ENCODE measurements at places on chromosomes 7 and 10.

DNA sequence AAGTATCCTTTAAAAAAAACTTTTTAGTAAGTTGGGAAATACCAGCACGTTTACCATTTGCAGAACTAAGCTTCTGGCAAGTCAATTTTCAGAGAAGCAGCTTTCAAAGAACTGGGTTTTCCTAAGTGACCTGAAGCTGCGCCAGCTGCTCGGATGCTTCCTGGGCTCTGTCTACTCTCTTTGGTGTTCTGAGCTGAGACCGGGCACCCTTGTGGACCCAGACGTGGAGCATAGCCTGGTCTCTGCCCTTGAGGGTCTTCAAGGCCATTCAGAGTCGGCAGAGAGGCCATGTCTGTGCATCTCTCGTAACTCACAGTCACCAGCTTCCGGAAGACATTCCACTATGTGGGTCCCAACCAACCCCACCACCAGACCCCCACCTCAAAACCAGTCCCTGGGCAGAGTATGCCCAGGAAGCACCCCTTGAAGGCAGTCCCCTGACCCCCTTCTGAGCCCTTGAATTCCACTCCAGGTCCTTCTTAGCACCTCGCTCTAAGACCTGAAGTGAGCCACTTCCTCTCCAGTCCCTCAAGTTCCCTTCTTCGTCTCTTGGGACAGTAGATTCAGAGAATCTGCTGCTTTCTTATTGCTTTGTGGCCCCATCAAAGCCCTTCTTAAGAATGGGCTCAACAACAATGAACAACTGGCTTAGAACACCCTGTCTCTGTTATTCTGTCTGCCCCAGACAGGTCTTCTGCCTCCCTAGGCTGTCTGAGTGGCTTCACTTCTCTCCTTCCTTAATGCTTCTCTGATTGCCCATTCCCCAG lies 8.5 kb downstream of the CALML5 start:
- no peak for DNase-seq

DNA sequence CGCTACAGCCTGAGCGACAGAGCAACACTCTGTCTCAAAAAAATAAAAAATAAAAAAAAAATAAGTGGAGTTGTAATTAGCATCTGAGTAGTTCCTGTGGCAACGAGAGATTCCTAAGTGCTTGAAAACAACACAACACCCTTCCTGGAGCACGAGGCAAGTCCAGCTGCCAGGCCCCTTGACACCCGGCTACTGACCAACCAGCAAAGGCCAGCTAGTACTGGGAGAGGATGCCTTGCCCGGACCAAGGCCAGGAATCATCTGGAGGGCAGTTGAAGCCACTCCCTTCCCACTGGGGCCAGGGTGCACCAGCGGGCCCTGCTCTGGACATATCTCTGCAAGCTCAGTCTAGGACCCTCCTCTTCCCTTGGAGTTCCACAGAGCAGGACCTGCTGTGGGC lies 536 bp downstream of the C10orf105 start:
- no peak for DNase-seq

DNA sequence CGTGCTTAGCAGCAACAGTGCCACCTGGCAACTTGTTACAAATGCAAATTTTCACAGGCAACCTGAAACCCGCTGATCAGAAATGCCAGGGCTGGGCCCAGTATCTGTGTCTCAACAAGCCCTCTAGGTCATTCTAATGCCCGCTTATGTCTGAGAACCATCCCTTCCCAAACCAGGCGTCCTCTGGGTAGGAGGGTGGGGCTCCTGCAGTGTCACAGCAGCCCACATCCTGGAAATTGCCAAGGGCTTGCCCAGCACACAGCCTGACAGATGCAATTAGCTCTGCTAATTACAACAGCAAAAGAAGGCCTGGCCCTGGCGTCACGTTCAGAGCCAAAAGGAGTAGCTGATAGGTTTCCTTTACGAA lies 15.9 kb downstream of the ITPRIP start:
- no peak for DNase-seq

DNA sequence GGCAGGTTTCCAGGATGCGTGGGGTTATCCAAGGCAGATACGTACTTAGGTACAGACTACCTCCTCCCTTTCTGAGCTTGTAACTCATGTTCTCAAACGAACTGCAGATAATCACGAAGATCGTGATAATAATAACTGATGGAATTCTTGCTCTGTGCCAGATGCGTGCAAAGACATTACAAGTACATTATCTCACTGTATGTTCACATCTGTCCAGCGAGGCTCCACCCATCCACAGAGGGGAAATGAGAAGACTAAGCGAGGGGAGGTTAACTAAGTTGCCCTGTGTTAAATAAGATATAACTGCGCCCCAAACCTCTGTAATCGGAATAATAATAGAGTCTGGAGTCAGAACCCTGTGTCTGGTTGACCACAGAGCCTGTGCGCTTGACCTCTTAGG lies 1.9 kb downstream of the GALNT17 start:
- no peak for DNase-seq

DNA sequence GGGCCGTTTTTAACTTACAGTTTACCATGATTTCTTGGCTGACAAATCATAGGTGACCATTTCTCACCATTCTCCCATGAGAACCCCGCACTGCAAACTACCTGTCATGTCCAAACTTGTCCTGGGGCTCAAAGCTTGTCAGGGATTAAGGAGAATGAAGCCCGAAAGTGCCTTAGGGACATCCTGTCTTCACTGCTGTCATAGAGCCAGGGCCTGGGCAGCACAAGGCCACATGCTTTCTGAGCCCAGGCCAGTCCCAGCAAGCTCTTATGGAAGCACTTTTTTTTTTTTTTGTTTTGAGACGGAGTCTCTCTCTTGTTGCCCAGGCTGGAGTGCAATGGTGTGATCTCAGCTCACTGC lies 33.9 kb downstream of the CCM2 start:
- DNase-seq: no peak

GRCh38 chr7:157540606-157541294 lies 203.9 kb downstream of the DNAJB6 start:
- DNase-seq: no peak

GRCh38 chr10:7407368-7408290 lies 3.2 kb downstream of the SFMBT2 start:
- peak; percentile 42 for DNase-seq

DNA sequence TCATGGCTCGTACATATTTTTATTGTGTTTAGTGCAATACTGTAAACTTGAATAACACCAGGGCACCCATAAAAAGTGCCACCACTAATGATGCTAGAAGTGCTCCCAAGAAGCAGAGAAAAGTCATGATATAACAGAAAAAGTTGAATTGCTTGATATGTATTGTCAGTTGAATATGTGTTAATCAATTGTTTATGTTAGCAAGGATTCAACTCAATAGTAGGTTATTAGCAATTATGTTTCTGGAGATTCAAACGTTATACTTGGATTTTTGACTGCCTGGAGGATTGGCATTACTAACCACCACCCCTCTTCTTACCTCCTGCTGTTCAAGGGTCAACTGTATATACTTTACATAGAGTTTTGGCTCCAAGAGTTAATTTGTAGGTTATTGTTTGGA lies 168.3 kb downstream of the CPED1 start:
- DNase-seq: no peak

GRCh38 chr7:50729962-50730361 lies 52.7 kb downstream of the GRB10 start:
- DNase-seq: no peak

GRCh38 chr10:60977161-60978122 lies 33.5 kb upstream of the RHOBTB1 start:
- DNase-seq: no peak

DNA sequence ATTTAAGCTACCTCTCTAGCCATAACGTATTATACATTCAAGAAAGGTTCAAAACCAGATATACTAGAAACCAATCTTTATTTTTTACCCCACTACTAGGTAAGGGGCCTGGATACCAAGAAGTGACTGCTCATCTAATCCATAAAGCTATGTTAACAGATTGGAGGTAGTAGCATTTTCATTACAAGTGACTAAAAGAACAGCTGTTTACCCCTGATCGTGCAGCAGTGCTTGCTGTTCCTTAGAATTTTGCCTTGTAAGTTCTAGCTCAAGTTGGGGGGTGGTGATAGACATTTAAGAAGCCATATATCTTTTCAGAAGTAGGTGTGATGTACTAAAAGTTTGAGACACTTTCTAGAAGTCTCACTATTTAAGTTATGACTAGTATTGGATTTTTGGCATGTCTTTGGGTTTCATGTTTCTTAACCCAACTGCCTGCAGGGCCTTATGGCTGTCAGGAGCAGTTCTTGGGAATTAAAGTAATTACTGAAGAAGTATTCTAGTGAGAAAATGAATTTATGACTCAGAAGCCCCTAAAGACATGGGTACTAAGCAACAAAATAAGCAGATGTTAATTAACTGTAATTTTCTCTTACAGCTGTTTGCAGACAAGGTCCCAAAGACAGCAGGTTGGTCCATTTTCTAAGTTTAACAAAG lies 2.3 kb downstream of the PPIA start:
- no peak for DNase-seq

All from frontal cortex (tissue), 4 donors.